ENCODE measurements at places on chromosomes 1 and 21.

GRCh38 chr21:44391345-44392091, 38.1 kb downstream of the TRPM2 start:
- no peak for DNase-seq

DNA sequence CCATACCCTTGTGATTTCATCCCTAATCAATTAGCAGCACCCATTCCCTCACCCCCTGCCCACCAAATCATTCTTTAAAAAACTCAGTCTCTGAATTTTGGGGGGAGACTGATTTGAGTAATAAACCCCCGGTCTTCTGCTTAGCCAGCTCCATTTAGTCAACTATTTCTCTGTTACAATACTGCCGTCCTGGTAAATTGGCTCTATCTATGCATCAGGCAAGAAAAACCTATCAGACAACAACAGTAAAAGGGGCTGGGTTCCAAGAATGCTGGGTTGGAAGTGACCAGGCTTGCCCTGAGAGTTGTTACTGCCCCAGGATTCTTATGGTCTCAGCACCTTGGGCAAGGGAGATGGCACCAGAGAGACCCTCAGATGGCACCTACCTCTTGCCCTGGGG, 16.3 kb upstream of the C1orf198 start:
- DNase-seq: no peak

DNA sequence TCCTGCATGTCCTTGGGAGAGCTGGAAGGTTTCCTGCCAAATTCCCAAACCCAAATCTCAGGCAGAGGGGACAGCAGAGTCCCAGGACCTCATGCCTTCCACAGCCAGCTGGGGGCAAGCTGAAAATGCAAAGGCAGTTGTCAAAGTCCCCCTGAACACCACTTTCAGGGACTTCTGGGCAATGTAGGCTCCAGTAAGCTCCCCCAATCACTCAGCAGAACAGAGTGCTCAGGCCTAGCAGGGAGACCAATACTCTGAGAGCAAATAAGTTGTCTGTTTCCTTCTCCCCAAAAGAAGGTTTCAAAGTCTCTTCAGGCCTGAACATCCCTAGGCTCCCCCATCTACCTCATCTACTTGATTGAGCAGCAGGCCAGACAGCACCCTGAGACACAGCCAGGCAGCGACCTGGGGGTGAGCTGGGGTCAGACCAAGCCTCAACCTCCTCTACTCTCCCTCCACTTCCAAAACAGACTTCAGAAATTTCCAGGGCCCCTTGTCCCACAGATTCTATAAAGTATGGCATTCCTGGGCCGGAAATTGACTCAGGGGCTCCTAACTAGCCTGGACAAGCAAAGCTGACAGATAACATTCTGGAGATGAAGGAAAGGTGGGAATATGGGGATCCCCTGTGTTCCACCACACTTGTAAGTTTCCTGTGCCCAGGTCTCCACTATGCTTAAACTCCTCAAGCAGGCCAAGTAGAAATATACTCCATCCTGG, 1.9 kb downstream of the SLC9A1 start:
- no peak for DNase-seq

DNA sequence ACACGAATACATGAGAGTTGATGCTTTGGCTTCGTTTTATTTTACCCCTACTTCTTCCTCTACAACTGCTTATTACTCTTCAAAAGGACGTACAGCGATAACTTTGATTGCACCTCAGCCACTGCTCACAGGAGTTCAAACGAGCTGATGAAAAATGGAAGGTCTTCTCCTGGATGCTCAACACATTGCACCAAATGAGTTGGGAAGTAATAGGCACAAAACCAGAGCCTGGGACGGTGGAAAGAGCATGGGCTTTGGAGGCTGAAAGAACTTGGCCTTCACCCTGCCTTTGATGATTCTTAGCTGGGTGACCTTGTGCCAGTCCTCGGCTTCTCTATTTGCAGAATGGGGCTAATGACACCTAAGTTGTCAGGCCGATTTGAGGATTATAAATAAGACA, 4.8 kb downstream of the CD53 start:
- no peak for DNase-seq

GRCh38 chr21:38299671-38300070, 42.9 kb downstream of the KCNJ15 start:
- no peak for DNase-seq

DNA sequence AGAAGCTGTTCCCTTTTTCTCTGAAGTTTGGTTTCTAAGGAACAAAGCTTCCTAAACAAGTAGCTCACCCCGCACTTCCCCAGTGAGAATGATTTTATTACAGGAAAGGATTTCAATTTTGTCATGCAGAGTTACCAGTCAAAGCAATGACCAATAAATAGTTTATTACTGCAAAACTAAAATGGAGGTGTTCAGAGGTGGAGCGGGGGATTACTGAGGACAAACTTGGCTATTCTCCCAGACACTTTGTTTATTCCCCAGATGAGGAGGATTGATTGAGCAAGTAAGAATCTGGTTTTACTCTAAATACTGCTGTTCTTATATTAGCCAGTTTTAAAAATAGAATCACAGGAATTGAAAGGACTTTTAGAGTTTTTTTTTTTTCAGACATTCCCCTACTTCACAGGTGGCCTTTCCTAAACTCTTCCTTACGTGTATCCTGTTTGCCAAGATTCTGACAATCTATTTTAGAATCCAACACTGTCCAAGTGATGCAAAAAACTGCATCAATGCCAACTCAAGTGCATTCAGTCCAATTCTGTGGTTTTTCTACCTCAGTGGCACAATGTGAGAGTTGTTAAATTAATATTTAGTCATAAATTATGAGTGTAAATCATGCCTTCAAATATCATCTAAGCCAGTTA, 136.1 kb downstream of the TNFSF18 start:
- DNase-seq: no peak
